ENCODE measurements at places on chromosomes 7 and 10.

DNA sequence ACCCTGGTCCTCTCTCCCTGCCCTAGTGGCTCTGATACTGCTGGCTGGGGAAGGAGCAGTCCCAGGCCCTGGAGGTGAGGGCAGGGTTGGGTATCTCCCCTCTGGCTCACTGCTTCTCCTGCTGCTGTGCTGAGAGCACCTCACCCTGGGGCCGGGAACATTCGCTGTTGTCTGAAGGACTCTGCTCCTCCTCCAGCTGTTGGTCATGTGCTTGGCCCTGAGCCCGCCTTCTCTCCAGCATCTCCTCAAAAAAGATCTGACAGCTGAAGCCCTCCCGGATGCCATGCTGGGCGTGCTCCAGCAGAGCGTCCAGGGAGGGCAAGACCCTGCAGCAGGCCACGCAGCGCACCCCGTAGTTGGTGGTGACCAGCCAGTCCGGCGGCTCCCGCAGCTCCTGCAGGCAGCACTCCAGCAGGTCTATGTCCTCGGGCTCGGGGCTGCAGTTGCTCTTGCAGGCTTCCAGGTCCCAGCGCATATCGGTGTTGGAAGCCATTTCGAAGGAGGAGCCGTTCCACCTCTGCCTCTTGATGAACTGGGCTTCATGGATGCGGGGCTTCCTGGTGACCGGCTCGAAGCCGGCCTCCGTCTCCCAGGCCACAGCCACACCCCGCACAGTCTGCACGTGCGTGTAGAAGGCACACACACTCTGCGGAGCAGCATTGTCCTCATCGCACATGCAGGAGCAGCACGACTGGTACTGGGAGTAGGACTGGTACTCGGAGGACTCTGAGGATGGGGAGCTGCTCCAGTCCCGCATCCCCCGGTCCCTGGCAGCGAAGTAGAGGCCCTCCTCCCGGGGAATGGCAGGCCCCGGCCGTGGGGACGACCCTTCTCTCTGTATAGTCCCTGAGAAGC lies 2.1 kb downstream of the FAM170B start:
- no peak for DNase-seq

DNA sequence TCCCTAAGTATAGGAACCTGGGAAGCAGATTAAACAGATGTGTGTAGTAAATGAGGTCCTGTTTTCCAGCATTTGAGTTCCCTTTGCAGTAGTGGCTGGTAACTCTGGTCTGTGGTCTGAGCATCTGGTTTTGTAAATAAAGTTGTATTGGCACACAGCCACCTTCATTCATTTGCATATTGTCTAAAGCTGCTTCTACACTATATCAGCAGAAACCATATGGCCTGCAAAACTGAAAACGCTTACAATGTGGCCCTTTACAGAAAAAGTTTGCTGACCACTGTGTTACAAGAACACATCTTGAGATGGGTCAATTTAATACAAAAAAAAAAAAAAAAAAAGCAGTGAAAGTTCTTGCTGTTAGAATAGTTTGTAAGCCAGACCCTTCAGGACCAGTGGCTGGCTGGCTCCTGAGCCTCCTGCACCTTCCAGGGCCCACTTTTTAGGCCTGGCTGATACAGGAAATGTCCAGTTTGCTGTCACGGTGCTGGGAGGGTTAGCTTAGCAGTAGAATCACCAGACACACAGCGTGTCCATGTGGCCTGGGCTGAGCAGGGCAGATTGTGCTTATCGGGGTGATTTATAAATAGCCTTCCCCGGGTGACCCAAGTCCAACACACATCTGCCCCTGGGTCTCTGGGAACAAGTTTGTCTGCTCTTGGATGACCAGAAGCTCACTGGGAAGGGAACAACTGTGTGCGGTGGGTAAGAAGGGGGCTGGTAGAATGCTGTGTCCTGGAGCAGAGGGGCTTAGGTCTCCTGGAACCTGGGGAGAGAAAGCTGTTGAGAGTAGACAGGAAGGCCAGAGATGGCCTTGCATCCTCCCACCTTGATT lies 1.4 kb downstream of the C10orf71 start:
- no peak for DNase-seq

GRCh38 chr10:126955934-126956711 lies 50.9 kb downstream of the DOCK1 start:
- DNase-seq = no peak

DNA sequence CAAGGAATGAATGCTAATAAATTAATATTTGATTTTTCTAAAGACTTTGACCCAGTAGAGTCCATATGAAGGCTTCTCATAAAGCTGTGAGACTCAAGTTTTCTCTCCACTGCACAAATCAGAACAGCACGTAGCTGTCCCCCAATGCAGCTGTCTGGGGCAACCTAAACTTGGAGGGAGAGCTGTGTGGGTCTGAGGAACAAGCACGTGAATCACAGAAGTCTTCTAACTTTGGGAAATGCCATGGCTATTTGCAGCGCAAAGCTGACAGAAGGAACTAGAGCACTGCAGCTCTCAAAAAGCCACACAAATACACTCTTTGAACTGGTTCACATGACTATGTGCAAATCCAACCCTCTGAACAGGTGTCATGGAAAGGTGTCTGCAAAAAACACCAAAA lies 47.9 kb downstream of the COL1A2 start:
- DNase-seq = no peak

- peak; percentile 72 for DNase-seq
Observed at GRCh38 chr10:102781921-102782557, 38.3 kb downstream of the WBP1L start.

GRCh38 chr7:132142006-132142405 lies 434.3 kb downstream of the PLXNA4 start:
- DNase-seq = no peak

GRCh38 chr7:143490717-143491306 lies 13.1 kb downstream of the TAS2R41 start:
- no peak for DNase-seq

DNA sequence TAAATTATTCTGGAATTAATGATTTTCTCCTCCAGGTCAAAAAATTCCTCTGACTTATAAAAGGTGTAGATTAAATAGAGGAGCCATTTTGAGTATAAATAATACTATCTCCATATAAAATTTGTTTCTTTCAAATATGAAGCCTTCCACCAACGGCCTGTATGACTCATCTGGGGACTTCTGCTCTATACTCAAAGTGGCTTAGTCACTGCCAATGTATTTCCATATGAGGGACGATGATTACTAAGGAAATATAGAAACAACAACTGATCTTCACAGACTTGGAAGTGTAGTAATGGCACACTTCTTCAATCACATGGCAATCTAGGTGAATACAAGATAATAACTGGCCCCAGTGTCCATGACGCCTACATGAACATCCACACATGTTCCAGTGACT lies 335.6 kb upstream of the HGF start:
- DNase-seq = peak; percentile 69

DNA sequence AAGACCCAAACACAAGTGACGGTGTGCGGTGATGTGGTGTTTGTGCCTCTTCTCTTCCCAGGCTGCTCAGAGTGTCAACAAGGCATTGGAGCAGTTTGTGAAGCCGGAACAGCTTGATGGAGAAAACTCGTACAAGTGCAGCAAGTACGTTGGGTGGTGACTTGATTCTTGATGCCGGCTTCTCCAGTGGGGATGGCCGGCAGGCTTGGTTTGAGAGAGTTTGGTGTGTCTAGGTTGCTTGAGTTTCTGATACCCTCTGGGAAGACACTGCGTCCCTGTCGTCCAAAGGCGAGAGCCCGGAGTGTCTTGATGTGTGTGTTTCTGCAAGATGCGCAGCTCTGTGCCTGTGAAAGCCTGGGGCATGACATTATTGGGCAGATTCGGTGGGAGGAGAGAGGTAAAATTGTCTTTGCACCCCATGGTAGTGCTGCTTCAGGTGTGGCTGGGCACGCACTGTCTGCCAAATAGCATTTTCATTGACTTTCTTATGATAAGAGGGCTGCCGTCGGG lies 111.8 kb downstream of the ANKRD61 start:
- DNase-seq = no peak

DNA sequence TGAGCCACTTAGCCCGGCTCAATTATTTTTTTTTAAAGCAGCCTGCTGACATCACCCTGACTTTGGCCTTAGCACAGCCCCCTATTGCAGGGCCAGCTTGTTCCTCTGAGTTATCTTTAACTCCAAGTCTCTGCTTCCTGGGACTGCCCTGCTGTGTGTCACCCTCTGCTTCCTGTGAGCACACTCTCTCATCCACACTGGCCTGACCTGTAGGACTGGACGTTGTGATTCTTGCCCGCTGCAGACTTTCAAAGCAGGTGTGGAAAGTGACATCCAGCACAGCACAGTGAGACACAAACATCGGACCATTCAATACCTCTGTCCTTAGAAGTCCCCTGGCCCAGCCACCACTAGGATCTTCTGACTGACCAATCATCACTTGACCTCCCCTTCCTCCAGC lies 26.4 kb upstream of the HSPA12A start:
- DNase-seq = no peak

- no peak for DNase-seq
Observed at GRCh38 chr7:55432939-55433784, 68.0 kb downstream of the LANCL2 start.

DNA sequence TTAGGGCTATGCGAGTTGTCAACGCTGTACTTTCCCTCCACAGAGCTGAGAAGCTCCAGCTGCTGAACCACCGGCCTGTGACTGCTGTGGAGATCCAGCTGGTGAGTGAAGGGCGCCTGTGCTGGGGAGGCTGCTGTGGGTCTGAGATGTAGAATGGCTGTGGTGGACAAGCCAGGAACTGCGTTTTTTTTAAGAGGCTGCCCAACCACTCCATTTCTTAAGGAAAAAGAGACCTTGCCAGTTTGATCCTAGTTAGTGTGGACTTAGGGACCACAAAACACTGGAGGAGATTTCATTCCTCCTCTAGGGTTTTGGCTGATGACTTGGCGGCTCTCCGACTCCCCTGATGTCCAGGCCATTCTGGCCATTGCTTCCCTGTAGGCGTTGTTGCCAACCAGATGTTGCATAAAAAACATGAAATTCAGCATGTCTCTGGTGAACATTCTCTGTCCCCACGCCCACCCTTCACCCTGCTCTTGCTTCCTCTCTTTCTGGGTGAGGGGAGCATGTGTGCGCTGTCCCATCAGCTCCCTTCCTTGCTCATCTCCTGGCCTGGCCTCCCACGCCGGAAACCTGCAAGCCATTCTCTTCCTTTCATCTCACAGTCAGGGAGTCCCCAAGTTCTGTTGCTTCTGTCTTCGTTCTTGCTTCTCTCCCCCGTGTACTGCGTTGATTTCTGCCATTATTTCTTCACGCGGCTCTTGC lies 30.9 kb downstream of the CRCP start:
- no peak for DNase-seq

DNA sequence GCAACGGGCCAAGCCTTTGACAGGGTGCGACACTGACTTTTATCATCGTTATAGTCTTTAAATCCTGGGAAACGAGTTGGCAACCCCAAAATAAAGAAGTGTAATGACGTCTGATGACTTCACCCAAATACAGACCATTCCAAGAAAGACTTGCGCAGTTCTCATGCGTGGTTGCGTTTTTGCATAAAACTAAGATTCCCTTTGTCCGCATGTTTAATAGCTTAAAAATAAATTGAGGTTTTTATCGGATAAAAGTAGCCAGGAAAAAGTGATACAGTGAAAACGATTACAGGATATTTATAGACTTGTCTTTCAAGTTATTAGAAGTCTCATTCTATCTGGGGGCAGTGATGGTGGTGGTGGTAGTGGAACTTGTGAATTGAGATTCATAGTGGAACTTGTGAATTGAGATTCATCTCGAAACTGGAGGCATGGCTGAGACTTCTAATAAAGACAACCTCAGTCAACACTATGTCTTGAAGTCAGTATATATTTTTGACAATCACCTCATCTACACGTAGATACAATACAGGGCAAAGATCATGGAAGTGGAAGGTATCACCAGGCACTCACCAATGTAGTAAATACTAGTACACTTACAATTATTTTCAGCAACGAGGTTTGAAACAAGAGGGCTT lies 1.2 kb upstream of the NAMPT start:
- peak; percentile 48 for DNase-seq

GRCh38 chr10:102306006-102306405 lies 60.7 kb downstream of the GBF1 start:
- DNase-seq = no peak

DNA sequence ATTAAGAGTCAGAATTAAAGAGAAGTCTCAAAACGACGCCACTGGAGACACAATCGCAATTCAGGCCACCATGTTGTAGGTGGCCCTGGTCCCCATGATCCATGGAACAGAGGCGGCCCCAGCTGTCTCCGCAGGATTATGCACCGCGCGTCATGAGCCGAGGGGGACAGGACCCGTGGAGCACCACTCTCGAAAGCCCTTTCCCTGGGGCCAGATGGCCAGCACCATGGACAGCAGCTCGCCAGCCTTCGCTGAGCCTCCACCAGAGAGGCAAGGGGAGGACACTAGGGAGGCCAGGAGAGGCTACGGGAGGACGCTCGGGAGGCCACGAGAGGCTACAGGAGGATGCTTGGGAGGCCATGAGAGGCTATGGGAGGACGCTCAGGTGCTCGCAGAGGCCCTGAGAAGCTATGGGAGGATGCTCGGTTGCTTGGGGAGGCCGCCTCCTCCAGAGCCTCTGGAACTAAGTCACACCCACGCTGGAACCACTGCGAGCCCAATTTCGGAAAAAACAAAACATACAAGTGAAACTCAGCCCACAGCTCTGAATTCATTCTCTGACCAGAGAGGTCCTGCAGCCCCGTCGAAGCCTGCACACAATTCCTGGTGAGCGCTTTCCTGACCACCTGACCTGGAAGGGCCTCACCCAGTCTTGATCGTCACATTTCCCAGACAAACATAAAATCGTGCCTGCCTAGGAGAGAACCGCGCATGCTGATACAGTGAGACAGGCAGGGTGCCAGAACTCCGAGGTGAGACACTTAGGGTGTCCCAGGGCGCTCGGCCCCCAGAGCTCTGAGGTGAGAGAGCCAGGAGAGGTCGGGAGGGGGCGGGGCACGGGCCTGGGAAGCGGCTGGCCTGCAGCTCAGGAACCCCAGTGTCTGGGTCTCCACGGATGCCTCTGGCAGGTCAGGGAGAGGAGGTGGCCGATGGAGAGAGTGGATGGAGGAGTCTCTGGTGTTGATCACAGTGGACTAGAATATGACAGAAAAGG lies 224.4 kb downstream of the PTPRN2 start:
- no peak for DNase-seq

- DNase-seq = no peak
Observed at GRCh38 chr7:69603351-69603750, 5.1 kb downstream of the AUTS2 start.

Measured in astrocyte (in vitro differentiated cells and primary cell).